ENCODE measurements at places on chromosomes 6 and 20.

- no peak for DNase-seq
Observed at GRCh38 chr20:64207641-64208590, 43.7 kb downstream of the MYT1 start.

DNA sequence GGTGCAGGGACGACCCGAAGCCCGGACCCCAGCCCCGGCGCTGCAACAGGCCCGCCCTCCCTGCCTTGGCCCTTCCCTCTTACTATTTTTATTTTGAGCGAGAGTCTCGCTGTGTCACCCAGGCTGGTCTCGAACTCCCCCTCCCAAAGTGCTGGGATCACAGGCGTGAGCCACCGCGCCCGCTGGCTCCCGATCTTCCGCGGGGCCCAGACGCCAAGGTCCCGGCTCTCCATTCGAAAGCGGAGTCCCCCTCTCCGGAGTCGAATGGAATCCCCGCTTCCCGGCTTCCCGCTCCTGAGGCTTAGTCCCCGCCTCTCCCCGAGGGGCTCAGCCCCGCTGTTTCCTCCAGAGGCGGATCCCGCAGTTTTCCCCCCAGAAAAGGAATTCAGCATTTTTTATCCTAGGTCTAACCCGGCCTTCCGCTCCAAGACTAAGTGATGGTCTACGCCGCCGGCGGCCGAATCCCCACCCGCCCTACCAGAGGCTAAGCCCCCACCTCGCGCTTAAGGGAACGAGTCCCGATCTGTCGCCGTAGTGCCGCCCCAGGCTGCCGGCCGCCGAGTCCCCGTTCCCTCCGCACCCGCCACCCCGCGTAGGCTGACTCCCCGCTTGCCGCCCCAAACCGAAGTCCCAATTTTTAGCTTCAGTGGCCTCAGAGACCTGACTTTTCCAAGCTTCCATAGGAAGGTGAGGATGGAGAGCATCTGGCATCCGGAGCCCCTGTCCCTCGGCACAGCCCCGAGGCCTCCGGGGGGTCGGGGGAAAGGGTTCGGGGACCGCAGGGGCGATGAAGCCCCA lies 11.5 kb upstream of the TMC2 start:
- DNase-seq = peak; percentile 78

DNA sequence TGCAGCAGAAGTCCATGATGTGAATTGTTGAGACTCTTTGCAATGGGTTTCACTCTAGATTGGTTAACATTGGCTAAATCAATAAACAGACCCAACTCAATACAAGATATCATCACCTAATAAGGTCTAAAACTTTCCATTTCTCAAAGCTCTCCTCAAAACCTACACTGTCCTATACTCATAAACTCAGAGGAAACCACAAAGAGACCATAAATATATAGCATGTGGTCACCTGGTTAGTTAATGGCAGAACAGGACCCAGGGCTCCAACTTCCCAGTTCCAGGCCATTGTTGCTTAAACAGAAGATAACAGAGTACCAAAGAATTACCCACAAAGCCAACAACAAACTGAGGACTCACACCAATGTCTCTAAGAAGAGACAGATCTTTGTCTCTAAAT lies 12.0 kb downstream of the RTN4IP1 start:
- no peak for DNase-seq

GRCh38 chr6:73722318-73723060 lies 26.5 kb downstream of the CD109 start:
- peak; percentile 86 for DNase-seq

GRCh38 chr6:159981071-159981402 lies 12.2 kb downstream of the IGF2R start:
- no peak for DNase-seq

- DNase-seq = no peak
Observed at GRCh38 chr6:34207695-34208443, 28.8 kb upstream of the HMGA1 start.
